ENCODE measurements at places on chromosomes 1 and 21.

DNA sequence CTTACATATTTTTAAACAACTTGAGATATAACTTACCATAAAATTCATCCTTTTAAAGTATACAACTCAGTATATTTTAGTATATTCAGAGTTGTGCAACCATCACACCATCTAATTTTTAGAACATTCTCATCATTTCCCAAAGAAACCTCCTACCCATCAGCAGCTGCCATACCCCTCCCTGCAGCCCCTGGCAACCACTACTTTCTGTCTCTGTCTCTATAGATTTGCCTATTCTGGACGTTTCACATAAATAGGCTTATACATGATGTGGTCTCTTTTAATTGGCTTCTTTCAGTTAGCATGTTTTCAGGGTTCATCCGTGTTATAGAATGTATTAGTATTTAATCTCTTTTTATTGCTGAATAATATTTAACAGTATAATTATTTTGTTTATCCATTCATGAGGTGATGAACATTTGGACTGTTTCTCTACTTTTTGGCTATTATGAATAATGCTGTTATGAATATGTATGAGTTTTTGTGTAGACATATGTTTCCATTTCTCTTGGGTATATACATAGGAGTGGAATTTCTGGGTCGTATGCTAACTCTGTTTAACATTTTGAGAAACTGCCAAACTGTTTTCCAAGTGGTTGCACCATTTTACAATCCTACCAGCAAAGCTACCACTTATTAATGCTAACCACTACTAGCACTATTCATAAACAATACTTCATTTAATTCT, 29.5 kb downstream of the WDR26 start:
- no peak for DNase-seq

DNA sequence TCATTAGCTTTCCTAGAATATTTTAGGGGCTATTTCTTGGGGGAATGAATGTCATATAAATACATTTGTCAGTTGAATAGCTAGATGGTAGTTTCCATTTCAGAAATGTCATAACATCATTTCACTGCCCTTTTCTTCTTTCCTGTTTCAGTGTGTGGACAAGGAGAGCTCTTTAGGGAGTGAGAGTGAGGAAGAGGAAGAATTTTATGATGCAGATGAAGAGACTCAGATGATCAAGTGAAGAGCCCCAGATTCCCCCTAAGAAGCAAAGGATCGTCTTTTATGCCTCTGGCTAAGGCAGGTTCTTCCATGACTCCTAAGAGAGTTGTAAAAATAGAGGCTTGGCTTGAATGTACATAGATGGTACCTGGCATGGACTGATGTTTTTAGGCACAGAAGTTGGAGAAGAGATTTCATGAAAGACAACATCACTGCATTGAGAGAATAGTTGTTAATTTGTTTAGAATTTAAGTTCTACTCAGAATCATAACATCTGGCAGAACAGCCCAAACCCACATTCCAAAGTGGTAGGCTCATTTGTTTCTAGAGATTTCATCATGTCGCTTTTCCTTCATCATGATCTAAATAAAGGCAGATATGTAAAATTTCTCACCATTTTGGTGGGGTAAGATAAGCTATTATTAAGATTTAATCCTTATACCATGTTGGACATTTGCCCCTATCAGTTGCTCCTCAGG, 44.2 kb upstream of the MAB21L3 start:
- no peak for DNase-seq

- DNase-seq, result no peak
These were observed 6.3 kb upstream of the IL20 start for GRCh38 chr1:206859082-206859521.

DNA sequence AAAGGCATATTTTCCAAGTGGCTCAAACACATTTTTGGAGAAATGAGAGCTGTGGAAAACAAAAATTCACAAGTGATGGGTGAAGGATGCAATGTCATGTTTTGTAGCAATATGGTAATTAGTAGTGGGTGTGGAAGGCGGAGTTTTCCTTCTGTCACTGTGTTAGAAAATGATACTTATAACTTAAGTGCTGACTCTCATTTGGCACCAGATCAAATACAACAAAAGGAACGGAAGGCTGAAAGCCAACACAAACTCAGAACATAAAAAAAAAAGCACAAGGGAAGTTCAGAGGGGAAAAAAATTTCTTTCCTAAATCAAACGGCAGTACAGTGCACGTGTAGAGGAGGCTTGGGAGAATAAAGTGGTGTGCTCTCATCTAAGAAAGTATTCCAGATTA, at the start of gene TNFSF18:
Gene TNFSF18 (minus strand): TSS at position 77 of the 400 bp plus-strand sequence. CDS start 45 bp downstream, at position 32.
- no peak for DNase-seq

GRCh38 chr1:156821801-156822200, 5.2 kb upstream of the SH2D2A start:
- DNase-seq, result peak; percentile 39

DNA sequence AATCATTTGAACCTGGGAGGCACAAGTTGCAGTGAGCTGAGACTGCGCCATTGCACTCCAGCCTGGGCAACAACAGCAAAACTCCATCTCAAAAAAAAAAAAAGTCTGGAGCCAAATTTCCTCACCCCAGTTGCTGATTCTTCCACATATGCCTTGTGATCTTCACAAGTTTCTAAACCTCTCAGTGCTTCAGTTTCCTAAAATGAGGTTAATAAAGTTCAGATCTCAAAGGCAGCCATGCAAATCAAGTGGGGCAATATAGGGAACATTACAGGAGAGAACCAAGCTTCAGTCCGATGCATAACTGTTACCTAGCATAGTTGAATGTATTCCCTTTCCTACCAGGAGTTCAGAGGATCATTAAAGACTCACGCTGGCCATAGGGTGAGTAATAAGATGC, 4.8 kb downstream of the ITLN1 start:
- DNase-seq, result no peak

GRCh38 chr1:157085421-157085820, 14.2 kb downstream of the ETV3L start:
- DNase-seq, result no peak

DNA sequence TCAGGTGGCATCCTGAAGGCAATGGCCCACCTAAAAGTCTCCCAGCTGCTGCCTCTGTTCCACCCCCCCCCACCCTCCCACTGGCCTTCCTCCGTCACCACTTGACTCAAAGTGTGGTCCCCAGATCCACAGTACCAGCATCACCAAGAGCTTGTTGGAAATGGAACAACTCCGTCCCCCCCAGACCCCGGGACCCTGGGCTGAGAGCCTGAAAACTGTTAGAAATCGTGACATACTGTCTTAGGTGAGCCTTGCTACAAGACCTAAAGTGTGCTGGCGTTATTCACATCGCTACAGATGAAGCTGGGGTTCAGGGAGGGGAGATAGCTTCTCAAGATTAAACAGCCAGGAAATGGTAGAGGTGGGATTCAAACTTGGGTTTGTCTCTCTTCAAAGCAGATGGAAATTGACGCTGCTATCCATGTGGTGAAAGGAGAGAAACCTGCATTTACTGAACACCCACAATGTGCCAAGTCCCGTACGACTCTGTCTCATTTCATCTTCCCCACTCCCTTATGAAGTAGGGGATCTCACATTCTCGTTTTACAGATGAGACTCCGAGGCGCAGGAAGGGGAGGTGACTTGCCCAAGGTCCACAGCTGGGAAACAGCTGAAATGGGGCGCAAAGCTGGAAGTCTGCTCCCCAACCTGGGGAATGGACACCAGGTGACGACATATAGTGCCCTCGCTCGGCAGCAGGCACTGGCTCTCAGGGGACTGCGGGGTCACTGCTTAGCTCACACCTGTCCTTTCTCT, 52.8 kb upstream of the IFFO2 start:
- no peak for DNase-seq
